ENCODE measurements at places on chromosomes 4 and X.

- no peak for DNase-seq
Observed at GRCh38 chr4:38426532-38426931, 237.5 kb upstream of the KLF3 start.

GRCh38 chrX:28586981-28587551 is at the start of gene IL1RAPL1:
Gene IL1RAPL1, plus strand, starts transcription at chrX:28587446.
- no peak for DNase-seq

DNA sequence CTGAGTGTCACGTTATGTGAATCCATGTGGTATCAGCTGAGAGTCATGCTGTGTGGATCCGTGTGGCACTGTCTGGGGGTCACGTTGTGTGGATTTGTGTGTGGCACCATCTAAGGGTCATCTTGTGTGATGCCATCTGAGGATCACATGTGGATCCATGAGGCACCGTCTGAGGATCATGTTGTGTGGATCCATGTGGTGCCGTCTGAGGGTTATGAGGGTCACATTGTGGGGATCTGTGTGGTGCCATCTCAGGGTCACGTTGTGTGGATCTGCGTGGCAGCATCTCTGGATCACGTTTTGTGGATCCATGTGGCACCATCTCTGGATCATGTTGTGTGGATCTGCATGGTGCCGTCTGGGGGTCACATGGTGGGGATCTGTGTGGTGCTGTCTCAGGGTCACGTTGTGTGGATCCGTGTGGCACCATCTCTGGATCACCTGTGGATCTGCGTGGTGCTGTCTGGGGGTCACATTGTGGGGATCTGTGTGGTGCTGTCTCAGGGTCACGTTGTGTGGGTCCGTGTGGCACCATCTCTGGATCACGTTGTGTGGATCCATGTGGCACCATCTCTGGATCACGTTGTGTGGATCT is 6.9 kb downstream of the PDE6B start:
- no peak for DNase-seq

DNA sequence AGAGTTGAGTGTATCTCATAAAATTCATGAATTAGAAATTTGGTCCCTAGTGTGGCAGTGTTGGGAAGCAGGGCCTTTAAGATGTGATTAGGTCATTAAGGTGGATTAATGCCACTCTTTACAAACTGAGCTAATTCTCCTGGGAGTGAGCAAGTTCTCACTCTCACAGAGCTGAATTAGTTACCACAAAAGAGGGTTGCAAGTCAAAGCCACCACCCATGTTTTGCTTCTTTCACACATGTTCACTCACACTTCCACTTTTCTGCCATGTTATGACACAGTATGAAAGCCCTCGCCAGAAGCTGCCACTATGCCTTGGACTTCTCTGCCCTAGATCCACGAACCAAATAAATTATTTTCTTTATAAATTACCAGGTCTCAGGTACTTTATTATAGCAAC is 332.1 kb downstream of the ARAP2 start:
- DNase-seq: no peak

GRCh38 chrX:115948018-115948923 is 222.3 kb upstream of the AGTR2 start:
- no peak for DNase-seq

- no peak for DNase-seq
Observed at GRCh38 chr4:89752932-89753598, 83.9 kb downstream of the SNCA start.

DNA sequence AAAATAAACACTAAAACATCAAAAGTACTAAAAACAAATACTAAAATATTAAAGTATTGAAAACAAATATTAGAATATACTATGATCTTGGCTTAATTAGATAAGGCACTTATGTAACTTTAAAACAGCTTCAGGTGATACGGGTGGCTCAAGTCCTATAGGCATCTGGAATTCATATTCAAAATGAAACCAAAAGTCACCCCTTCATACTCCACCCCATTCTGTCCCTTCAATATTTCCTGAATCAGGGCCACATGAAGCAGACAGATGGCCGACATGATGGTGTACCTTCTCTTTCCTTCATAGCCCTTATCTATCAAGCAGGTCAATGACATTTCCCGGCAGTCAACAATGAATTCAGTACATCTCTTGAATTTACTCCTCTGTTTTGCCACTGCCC is 71.9 kb upstream of the MAGEB10 start:
- DNase-seq: no peak

DNA sequence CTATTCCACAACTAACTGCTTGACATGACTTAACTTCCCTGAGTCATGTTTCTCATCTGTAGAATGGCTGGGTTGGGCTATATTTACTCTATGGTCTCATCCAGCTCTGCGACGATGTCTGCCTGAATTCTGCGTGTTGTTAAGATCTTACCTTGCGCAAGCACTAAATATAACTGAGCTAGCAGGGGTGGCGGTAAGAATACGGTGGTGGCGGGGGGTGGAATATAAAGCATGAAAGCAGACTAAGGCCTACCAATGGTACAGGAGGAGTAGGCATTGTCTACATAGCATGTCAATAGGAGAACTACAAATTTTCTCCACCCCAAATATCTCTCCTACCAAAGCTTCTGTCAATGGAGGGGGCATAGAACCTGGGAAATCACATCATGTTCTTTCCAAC is 45.7 kb upstream of the DCLK2 start:
- DNase-seq: no peak

GRCh38 chr4:5218376-5219069 is 167.2 kb downstream of the STK32B start:
- DNase-seq: no peak

DNA sequence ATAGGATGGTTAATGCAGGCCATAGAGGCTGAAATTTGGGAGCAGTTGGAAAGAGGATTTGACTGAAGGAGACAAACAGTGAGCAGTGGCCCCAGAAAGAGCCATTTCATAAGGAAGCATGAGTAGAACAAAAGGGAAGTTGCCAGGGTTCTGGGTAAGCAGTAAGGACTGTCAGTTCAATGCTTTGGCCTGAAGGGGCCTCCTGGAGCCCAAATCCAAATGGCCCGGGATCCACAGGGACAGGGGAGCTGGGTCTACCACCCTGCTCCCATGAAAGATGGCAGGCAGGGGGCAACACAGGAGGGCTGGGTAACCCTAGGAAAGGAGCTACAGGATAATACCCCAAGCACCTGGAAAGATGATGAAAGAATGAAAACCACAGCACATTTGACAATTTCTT is 4.1 kb upstream of the INTS6L start:
- no peak for DNase-seq

GRCh38 chr4:164197556-164197955 is 556.4 kb upstream of the SMIM31 start:
- DNase-seq: no peak

DNA sequence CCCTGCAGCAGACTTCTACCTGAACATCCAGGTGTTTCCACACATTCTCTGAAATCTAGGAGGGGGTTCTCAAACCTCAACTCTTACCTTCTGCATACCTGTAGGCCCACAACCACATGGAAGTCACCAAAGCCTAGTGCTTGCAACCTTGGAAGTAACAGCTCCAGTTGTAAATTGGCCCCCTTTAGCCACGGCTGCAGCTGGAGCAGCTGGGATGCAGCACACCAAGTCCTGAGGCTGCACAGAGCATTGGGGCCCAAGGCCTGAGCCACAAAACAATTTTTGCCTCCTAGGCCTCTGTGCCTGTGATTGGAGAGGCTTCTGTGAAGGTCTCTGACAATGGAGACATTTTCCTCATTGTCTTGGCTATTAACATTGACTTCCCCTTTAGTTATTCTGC is 772.4 kb upstream of the INTU start:
- DNase-seq: no peak

DNA sequence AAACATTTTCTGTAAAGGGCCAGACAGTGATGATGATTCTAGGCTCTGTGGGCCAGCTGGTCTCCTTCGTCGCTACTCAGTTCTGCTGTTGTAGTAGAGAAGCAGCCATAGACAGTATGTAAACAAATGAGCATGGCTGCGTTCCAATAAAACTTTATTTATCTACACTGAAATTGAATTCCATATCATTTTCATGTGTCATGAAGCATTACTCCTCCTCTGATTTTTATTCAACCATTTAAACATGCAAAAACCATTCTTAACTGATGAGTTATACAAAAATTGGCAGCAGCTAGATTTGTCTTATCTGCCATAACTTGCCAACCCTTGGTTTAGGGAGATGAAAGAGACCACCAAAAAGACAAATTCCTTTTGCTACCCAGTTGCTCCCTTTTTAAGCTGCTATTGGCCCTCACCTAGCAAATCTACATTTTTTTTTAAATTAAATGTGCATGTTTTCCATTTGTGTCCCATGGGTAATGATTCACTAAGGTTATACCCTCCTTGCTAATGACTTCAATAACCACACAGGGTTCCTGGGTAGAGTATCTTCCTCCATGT is 309.9 kb downstream of the DHX15 start:
- DNase-seq: no peak

DNA sequence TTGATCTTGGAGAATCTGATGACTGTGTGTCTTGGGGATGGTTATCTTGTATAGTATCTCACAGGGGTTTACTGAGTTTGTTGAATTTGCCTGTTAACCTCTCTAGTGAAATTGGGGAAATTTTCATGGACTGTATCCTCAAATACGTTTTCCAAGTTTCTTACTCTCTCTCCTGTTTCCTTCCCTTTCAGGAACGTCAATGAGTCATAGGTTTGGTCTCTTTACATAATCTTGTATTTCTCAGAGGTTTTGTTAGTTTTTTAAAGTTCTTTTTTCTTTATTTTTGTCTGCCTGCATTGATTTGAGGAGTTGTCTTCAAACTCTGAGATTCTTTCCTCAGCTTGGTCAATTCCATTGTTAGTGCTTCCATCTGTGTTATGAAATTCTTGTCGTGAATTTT is 227.7 kb upstream of the GPRIN3 start:
- no peak for DNase-seq

- no peak for DNase-seq
Observed at GRCh38 chr4:81499840-81500239, 28.1 kb upstream of the RASGEF1B start.

DNA sequence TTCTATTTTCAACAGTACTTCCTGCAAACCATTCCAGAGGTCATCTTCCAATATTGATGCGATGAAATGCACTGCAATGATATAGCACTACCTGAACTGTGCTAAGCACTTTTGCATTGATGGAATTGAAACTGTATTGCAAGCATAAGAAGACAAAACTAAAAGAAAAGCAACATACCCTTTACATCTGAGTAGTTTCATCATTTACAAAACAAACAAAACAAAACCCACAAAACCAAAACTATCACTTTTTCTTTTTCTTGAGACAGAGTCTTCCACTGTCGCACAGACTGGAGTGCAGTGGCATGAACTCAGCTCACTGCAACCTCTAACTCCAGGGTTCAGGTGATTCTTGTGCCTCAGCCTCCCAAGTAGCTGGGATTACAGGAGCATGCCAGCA is 120.1 kb upstream of the NAP1L5 start:
- DNase-seq: no peak

DNA sequence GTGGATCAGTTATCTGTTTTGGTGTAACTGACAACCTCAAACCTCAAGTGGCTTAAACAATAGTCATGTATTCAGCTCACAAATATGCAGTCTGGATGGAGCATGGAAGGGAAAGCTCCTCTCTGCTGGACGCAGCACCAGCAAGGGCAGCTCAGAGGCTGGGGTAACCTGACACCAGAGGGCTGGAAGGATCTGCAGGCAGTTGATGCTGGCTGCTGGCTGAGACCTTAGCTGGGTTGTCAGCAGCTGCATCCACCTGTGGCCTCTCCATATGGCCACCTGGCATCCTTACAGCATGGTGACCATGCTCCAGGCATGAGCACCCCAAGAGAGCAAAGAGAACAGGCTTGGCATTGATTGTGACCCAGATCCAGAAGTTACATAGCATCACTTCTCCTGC is 46.7 kb downstream of the ENPP6 start:
- DNase-seq: no peak

- DNase-seq: no peak
Observed at GRCh38 chr4:38368613-38369012, 295.4 kb upstream of the KLF3 start.

- DNase-seq: no peak
Observed at GRCh38 chrX:41240509-41240908, 93.5 kb upstream of the DDX3X start.

DNA sequence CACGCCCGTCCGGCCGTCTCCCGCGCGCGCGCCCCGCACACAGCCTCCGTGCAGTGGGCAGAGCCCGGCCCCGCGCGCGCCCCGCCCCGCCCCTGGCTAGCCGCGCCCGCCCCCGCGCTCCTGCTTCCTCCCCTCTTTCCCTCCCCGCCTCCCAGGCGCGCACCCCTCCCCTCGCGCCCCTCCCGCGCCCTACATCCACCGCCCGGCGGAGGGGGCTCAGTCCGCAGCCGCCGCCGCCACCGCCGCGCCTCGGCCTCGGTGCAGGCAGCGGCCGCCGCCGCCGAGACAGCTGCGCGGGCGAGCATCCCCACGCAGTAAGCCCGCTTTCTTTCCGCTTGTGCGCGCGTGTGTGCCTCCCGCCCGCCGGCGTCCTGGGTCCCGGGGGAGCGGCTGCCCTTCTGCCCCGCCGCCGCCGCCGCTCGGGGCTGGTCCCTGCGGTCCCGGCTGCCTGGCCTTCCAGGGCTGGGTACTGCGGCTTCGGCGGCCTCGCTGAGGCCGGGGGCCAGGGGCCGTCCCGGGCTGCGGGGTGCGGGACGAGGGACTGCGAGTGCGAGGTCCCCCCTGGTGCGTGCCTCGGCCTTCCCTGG is at the start of gene FHL1:
Gene FHL1 (plus strand): TSS at position 219 of the 587 bp plus-strand sequence.
- peak; percentile 46 for DNase-seq

GRCh38 chr4:52198294-52198693 is 147.2 kb downstream of the SPATA18 start:
- DNase-seq: no peak

GRCh38 chrX:97766501-97767095 is 882.9 kb downstream of the RPA4 start:
- DNase-seq: no peak

- DNase-seq: no peak
Observed at GRCh38 chr4:2074588-2074987, 15.5 kb downstream of the NAT8L start.

DNA sequence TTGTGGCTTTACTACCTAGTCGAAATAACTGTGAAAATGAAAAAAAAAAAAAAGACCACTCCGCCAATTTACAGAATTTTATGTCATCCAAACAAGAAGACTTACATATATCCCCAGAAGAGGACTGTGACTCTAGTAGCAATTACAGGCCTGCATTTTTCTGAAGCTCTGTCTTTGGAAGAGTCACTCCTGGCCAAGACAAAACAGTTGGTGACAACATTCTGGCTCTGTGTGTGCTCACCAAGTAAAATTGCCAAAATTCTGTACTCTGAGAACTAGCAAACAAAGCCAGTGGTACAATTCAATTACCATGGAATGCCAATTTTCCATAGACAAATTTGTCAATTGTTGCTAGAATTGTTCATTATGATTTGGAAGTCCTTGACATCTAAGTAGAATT is 311.1 kb downstream of the PDGFC start:
- DNase-seq: no peak

All from CD4-positive, alpha-beta T cell treated with Interleukin-4 for 4 hours (primary cell).